ENCODE measurements at places on chromosomes 6 and 20. TPM values are rescaled to one million over a fixed set of nuclear protein-coding genes. Genes with fewer than 3 reads are reported as not detected.

DNA sequence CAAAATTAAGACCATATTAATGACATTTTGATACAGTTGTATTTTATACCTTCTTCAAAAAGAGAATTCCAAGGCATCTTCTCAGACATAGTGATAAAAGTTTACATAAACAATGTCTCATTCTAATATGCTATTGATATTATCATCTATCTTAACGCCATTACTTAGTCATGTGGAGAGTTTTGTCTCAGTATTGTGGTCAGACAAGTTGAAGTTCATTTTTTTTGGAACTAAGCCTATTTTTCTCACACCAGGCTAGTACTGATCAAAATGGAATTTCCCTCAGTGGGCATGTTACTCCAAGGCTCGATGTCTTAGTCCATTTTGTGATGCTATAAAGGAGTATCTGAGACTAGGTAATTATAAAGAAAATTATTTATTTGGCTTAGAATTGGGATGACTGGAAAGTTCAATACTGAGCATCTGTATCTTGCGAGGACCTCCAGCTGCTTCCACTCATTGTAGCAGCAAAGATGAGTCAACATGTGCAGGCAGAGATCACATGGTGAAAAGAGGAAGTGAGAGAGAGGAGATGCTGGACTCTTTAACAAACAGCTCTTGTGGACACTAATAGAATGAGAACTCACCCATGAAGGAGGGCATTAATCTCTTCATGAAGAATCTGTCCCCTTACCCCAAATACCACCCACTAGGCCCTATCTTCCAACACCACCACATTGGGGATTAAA, 825.5 kb upstream of the MANEA start:
- no peak for DNase-seq

- DNase-seq, result no peak
Measured at GRCh38 chr6:127341471-127342202, 1.8 kb downstream of the ECHDC1 start.

- DNase-seq, result no peak
Measured at GRCh38 chr20:17966432-17967310, 1.9 kb downstream of the SNX5 start.

- no peak for DNase-seq
Measured at GRCh38 chr6:153150371-153150751, 19.3 kb upstream of the RGS17 start.

GRCh38 chr6:117449549-117450439, 24.1 kb upstream of the ROS1 start:
- peak; percentile 17 for DNase-seq

GRCh38 chr6:35071347-35071994, 69.7 kb downstream of the TCP11 start:
- DNase-seq, result no peak

- DNase-seq, result no peak
Measured at GRCh38 chr20:1651268-1652058, 6.1 kb downstream of the SIRPG start.

DNA sequence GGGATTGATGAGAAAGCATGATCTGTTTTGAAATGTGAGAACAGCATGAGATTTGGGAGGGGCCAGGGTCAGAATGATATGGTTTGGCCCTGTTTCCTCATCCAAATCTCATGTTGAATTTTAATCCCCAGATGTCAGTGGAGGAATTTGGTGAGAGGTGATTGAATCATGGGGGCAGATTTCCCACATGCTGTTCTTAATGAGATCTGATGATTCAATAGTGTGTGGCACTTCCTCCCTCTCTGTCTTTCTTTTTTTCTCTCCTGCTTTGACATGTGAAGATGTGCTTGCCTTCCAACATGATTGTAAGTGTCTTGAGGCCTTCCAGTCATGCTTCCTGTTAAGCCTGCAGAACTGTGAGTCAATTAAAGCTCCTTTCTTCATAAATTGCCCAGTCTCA, 1060.3 kb upstream of the CITED2 start:
- DNase-seq, result no peak

GRCh38 chr20:23435626-23436539, 3.6 kb upstream of the CSTL1 start:
- DNase-seq, result no peak

DNA sequence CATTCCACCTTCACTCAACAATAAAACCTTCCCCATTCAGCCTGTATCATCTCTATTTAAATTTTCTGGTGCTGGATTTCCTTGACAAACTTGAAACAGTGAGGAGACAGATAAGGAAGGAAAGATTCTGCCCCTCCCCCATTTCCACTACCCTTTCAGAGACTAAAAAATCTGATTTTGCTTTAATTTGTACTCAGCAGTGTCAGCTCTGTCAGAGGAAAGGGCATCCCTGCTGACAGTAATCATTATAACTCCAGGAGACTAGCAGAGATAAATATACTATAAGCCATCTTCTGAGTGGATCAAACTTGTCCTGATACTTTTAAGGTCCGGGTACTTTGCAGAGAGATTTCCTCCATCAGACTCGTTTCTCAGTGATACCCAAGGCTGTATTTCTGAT, 155.6 kb downstream of the SAMD5 start:
- no peak for DNase-seq

- DNase-seq, result no peak
Measured at GRCh38 chr20:40160097-40160550, 528.9 kb downstream of the MAFB start.

DNA sequence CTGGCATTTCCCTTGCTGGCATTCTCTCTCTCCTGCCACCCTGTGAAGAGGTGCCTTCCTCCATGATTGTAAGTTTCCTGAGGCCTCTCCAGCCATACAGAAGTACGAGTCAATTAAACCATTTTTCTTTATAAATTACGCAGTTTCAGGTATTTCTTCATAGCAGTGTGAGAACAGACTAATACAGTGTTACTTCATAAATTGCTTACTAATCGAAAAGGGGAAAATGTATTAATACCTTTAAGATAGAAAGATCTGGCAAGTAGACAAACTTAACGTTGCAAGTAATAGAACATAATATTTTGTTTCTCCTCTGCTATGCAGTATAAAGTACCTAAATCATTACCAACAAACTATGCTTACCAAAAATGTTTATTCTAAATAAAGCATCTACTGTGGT, 178.3 kb upstream of the LAMA2 start:
- DNase-seq, result no peak

GRCh38 chr20:13858439-13858838, 73.6 kb downstream of the NDUFAF5 start:
- DNase-seq, result no peak

DNA sequence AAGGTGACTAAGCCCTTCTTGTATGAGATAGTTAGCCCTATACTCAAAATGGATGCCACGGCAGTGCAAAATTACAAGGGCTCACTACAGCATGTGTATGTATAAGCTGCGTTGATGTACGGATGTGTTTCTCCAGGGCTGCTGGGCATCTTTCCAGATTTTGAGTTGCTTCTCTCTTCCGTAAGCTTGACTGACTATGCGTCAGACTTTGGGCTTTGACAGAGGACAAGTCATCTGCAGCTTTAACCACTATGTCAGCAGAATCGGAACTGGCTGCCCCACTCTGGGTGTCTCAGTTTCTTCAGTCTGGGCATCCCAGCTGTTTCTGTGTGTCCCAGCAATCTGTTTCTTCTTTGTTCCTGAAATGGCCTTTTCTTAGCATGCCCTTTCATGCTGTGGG, 241.6 kb downstream of the BTBD3 start:
- no peak for DNase-seq

DNA sequence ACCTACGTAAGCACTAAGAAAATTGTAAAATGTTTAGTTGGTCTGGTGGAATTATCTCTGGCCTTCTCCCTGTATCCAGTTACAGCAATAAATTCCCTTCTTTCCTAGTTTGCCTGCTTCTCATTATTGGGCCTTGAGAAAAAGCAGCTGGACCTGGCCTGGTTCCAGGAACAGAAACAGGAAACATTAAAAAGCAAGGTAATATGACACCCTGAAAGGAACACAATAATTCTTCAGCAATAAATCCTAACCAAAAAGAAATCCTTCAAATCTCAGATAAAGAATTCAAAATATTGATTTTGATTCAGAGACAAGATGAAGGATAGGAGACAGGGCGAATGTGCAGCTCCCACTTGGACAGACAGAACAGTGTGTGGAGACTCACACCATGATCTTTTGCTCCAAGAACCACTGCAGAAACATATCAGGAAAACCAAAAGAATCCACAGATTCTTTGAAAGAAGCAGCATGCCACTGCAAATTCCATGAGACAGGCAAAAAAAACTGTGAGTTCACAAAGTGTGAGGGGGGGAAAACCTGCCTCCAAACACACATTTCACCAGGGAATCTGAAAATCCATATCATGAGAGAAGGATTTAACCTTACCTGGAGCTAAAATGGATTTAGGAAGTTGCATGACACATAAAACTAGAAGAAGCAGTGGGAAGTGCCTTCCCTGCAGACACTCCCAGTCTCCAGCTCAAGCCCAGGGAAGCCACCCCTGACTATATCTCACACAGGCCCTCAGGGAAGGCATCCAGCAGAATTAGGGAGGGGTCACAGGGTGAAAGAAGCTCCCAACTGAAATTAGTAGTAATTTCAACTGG, 28.9 kb downstream of the TREM1 start:
- no peak for DNase-seq

- no peak for DNase-seq
Measured at GRCh38 chr6:6366803-6367202, 46.3 kb upstream of the F13A1 start.

DNA sequence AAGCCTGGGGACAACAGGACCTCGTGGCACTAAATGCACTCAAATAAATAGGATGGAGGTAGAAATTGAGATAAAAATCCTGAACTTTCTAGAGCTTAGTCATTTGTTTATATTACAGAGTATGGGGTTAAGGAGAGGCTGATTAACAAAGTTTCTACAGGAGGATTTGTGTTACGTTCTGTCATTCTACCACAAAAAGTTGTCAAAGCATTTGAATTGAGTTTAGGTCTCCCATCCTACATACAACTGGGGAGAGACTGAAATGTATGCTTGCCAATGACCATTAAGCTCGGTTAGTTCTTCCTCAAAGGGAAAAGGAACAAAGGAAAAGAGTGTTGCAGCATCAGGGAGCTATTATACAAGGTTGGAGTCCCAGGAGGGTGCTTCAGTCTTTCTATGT, 597.9 kb downstream of the COL12A1 start:
- no peak for DNase-seq

- DNase-seq, result no peak
Measured at GRCh38 chr6:168238159-168238909, 81.2 kb downstream of the DACT2 start.

DNA sequence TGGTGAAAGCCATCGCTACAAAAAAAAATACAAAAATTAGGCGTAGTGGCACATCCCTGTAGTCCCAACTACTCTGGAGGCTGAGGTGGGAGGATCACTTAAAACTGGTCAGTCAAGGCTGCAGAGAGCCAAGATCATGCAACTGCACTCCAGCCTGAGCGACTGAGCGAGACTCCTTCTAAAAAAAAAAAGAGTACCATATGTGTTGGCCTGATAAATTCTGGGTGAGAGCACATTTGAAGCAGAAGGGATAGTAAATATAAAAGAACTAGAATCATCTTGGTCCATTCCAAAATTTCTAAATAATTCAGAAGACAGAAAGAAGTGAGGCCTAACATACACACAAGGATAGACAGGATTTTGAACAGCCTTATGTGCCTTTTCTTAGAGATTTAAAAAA, 2.2 kb downstream of the IBTK start:
- DNase-seq, result no peak

DNA sequence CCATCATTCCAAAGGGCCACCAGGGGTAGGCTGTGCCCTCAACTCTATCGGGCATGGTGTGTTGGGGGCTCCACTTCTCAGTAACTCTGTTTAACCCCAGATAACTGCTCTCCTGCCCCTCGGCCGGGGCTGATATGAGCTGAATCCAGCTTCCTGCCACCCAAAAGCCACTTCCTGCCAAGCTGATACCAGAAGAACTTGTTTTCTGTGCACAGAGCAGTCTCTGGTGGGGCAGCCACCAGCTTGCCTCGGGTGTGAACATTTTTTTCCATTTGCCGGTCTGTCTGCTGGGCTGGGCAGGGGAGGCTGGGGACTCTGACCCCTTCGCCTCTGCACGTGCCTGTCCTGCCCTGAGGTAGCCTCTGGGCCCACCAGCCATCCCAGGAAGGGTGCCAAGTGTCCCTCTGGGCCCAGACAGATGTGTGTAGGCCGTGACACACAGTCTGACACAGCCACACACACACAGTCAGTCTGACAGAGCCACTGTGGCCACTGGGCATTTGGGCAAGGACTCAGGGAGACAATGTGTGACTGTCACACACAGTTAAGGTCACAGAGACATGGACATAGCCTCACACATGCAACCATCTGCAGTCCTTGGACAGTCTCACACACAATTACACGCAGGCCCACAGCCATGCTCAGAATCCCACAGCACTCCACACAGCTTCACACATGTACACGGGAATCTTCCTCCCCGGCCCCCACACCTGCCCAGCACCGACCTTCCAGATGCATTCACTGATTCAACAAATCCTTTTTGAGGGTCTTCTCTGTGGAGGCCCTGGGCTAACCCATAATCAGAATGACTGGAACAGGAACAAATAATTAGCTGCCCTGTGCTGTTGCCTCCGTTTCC, 45.1 kb downstream of the NOL4L start:
- DNase-seq, result no peak

GRCh38 chr6:24051942-24052589, 73.9 kb upstream of the NRSN1 start:
- DNase-seq, result no peak

DNA sequence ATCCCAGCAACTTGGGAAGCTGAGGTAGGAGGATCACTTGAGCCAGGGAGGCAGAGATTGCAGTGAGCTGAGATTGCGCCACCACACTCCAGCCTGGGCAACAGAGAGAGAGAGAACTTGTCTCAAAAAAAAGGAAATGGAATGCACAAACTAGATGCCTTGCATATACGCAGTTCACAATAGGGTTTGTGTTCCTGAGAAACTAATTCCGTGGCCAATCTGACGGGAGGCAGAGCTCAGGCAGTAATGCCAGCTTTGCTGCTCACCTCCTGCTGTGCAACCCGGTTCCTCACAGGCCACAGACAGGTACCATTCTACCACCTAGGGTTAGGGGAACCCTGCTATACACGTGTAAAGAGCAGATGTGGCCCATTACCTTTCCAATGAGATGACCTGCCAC, 1.4 kb downstream of the CDK5RAP1 start:
- DNase-seq, result no peak

GRCh38 chr20:35151736-35152135, 4.6 kb upstream of the EDEM2 start:
- DNase-seq, result no peak

GRCh38 chr20:7038029-7038428, 270.5 kb downstream of the BMP2 start:
- no peak for DNase-seq

GRCh38 chr6:131476362-131476761, 96.7 kb upstream of the ARG1 start:
- no peak for DNase-seq

GRCh38 chr6:134235937-134236751, 81.8 kb downstream of the SGK1 start:
- DNase-seq, result no peak

- no peak for DNase-seq
Measured at GRCh38 chr6:139863346-139863745, 488.9 kb upstream of the CITED2 start.

C20orf141 gene
- not detected for total RNA-seq

TMEM200A gene
- total RNA-seq, result 20.4 TPM

ADGRF1 gene
- total RNA-seq, result not detected

RUNX2 gene
- total RNA-seq, result 0.41 TPM

PPIL6 gene
- 37.9 TPM for total RNA-seq

RNASET2 gene
- 16.7 TPM for total RNA-seq

TSPO2 gene
- total RNA-seq, result 0.82 TPM

ABHD16B gene
- not detected for total RNA-seq

All from frontal cortex (tissue), 4 donors.